ENCODE measurements at places on chromosomes 5 and 9.

GRCh38 chr9:136865768-136866103 is 372 bp downstream of the EDF1 start:
- DNase-seq: no peak

GRCh38 chr5:34802834-34803563 is 36.0 kb upstream of the TTC23L start:
- no peak for DNase-seq

DNA sequence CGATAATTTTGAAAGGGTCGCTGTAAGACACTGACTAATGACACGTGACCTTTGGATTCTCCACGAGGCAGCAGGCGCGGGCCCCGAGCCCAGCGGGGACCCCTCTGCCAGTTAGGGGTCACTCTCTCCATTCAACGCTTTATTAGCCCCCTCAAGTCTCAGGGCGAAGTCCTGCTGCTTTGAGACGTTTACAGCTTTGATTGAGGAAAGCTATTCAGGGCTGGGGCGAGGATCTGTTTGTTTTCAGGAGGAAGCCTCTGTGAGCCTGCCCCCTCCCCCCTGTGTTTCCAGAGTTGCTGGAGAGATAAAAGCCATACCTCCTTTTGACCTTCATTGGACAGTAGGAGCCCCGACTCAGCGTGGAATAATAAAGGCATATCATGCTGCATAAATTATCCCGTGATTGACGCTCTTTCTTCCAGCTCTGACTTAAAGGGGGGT is 31.4 kb upstream of the MSX2 start:
- no peak for DNase-seq

DNA sequence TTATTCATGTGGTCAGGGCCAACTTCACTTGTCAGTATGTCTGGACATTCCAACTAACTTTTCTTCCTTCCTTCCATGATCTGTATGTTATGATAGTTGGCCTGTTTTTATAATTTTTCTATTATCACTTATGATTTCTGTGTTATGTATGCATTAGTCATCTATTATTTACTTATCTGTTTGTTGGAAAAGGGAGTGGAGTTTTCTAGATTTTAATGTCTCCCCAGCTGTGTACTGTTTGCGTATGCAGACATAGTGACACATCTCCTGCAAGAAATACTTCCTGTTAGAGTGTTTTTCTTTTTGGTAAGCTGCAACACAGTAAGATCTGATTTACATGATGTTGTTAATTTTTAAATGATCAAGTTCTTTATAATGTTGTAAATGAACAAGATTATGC is 8.7 kb upstream of the INSYN2B start:
- DNase-seq: no peak

- no peak for DNase-seq
These were observed 205.0 kb upstream of the RAD23B start for GRCh38 chr9:107078061-107078460.

GRCh38 chr9:134833294-134833880 is 47.2 kb upstream of the FCN2 start:
- DNase-seq: no peak

- no peak for DNase-seq
These were observed 183.1 kb downstream of the GAS1 start for GRCh38 chr9:86764221-86764624.

DNA sequence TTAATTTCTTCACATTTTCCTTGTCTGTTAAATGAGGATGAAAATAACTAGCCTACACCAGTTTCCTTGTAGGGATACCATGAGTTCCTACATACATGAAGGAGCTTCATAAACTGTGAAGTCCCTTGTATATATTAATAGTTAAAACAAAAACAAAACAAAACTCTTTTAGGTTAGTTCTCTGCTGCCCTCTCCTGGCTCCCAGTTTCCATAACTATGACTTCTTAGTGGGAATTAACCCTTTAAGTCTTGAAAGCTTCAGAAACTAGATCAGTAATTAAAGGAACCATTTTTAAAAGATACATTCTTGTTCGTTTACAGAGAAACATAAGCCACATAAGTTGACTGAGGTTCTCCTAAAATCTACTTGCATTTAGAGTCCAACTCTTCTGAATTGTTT is 500.0 kb upstream of the C9orf72 start:
- no peak for DNase-seq

DNA sequence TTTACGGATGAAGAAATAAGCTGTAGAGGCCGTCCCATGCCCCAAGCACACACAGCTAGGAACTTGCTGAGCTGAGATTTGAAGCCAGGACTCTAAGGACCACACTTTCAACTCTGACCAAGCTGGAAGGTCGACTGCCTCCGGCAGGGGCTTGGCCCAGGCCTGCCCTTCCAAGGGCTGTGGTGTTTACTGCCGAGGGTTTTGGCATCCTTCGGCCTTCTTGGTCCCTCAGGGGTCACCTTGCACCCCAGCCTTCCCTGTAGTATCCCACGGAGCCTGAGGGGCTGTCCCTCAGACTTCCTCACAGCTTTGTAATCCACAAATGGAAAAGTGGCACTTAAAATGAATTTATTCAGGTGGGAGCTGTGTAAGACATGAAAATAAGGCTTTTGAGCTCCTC is 83.7 kb upstream of the SPRY4 start:
- DNase-seq: no peak

DNA sequence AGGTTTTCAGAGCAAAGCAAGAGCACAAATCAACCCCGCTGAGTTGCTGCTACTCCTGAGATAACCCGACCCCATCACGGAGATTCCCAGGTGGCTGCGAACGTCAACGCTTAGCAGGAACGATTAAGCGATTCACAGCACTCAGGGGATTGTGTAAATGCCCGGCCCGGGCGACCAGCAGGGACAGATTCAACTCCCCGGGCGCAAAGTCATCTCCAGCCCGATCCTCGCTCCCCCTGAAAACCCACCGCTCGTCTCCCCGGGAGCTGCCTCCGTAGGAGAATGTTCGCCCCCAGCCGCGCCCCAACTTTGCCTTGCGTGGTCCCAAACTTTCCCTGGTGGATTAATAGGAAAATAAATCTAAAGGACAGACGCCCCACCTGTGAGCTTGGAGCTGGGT is 685 bp downstream of the SLC24A2 start:
- DNase-seq: no peak

DNA sequence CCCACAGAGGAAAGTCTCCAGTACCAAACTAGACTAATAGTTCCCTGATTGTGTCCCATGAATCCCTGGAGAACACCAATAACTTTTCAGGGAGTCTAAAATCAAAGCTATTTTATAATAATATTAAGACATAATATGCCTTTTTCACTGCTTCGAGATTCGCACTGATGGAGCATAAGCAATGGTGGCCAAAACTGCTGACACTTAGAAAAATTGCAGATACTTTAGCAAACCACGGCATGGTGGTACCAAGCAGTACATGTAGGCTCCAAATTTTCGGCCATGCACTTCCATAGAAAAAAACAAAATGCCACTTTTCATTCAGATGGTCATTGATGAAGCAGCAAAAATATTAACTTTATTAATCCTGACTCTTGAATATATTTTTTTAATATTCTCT is 100.3 kb upstream of the PCSK1 start:
- no peak for DNase-seq

GRCh38 chr5:134964359-134965270 is 3.1 kb upstream of the CATSPER3 start:
- no peak for DNase-seq

GRCh38 chr5:10077791-10078545 is 171.7 kb downstream of the ATPSCKMT start:
- no peak for DNase-seq

GRCh38 chr9:135023088-135023785 is 64.2 kb upstream of the OLFM1 start:
- DNase-seq: no peak

GRCh38 chr5:44331471-44332050 is 57.7 kb downstream of the FGF10 start:
- DNase-seq: no peak

All from GM12878 (cell line).